ENCODE measurements at places on chromosomes 11 and 22.

DNA sequence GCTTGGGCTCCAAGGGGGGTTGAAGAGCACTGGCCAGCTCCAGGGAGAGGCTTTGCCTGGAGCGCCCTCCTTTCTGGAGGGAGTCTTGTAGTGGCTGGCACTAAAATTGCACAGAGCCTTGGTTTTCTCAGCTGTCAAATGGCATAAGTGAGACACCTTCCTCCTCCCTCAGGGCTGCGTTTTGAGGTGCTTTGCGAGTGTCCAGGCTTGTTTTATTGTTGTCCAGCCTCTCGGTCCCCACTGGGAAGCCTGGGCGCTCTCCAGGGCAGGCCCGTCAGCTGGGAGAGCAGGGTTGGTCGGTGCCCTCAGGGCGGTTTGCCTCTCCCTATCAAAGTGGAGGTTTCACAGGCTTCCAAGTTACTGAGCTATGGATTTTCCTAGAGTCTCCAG lies 149.3 kb upstream of the B3GAT1 start:
- DNase-seq = no peak

- DNase-seq = no peak
These were observed 1.3 kb downstream of the DENND5A start for GRCh38 chr11:9263840-9264315.

- no peak for DNase-seq
These were observed 27.0 kb upstream of the AMOTL1 start for GRCh38 chr11:94741022-94741679.

DNA sequence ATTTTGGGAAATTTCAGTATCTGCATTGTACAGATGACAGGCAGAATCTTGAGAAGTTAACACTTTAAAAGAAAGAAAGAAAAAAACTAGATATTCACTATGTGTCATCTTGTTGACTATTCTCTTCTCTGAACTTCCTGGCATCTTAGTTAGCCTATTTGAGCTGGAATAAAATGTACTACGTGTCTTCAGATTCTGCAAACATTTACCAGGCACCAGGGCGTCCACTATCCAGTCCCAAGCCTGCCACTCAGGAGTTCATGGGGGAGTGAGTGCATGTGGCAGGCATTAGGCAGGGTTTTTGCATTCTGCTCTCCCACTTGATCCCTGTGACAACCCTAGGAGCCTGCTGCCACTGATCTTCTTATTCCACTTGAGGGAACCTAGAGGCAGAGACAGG lies 25.0 kb downstream of the TIMP3 start:
- DNase-seq = no peak

DNA sequence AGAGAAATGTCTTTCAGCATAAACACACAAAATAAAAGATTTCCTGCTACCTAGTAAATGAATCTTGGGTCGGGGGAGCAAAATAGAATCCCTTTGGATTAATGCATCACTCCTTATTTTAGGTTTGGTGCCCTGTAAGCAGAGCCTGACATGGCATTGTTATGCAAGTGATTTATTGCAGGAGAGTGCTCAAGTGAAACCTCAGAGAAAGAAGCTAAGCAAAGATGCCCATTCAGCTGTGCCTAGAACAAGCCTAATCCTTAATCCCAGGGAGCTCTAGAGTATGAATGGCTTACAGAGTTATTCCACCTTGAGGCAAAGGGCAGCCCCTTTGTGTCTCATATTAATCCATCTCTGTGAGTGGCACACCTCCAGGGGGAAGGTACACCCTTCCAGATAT lies 21.1 kb downstream of the C11orf87 start:
- no peak for DNase-seq

GRCh38 chr11:79414041-79414440 lies 26.8 kb downstream of the TENM4 start:
- DNase-seq = no peak

- no peak for DNase-seq
These were observed 1.6 kb downstream of the CCND1 start for GRCh38 chr11:69642549-69642912.

GRCh38 chr22:28869736-28870135 lies 13.6 kb upstream of the ZNRF3 start:
- DNase-seq = no peak

DNA sequence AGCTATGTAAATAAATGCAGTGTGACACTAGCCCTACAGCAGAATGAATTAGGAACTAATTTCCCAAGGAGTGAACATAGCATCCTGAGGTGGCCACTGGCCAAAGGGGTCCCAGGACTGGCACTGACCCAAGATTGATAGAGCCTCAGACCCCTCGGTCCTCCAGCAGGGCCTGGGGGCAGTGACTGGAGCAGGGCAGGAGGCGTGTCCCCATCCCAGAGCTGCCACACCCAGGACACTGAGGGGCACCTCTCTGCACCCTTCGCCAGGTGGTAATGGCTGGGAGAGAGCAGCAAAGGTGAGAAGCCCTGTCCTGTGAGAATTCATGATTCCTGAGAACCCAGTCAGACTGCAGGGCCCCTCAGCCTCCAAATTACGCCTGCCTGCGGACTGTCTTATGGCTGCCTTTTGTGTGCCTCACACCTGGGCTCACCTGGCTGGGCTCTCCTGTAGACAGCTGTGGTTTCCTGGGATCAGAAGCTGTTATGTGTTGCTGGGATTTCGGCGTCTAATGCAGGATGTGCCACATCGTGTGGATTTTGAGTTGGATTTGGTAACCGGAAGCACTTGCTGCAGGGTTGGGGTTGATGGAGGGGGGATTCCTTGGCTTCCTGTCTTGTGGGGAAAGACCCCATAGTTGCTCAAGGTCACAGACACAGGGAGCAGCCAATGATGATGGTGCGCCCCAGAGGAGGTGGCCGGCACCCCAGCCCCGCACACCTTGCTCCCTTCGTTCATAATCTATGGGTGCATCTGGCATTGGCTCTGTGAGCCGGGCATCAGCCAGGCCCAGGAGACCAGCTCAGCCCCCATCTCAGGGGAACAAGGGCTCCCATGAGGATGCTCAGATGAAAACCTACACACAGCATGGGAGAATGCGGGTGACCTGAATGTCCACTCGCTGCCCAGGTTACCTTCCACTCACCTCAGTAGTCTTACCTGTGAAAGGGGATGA lies 582.9 kb downstream of the BRD1 start:
- DNase-seq = no peak

- DNase-seq = no peak
These were observed 323.6 kb upstream of the SYN3 start for GRCh38 chr22:33381531-33382406.

DNA sequence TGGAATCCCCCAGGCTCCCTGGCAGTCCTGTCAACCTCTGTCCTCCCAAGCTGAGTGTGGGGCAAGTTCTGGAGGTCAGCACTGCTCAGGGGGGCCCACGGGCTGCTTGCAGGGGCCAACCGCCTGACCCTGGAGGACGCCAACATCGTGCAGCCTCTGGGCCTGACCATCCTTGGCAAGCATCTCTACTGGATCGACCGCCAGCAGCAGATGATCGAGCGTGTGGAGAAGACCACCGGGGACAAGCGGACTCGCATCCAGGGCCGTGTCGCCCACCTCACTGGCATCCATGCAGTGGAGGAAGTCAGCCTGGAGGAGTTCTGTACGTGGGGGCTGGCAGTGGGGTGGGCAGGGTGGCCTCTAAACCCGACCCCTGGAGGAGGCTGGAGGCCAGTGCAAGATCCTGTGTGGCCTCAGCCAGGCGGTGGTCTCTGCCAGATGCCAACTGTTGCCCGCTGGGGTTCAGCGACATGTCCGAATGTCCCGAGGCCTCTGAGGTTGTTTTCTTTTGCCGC lies 34.6 kb upstream of the PPP6R3 start:
- DNase-seq = no peak

DNA sequence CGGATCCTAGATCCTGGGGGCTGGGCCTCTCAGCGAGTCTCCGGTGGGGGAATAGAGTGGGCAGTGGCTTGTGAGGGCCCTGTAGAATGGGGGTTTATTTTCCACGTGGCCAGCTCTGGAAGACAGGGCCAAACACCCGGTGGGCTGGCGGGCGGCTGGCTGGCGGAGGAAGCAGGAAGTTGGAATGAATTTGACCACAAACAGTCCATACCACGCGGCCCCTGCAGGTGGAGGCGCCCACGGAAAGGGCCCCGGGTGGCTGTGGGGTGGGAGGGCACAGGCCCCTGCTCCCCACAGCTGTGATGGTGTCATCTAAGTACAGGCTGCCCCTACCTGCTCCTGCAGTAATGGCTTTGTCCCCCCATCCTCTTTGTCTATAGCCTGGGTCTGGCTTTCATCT lies 15.1 kb downstream of the MCAT start:
- DNase-seq = no peak

GRCh38 chr22:22886546-22886945 lies 1.1 kb upstream of the IGLL5 start:
- no peak for DNase-seq

DNA sequence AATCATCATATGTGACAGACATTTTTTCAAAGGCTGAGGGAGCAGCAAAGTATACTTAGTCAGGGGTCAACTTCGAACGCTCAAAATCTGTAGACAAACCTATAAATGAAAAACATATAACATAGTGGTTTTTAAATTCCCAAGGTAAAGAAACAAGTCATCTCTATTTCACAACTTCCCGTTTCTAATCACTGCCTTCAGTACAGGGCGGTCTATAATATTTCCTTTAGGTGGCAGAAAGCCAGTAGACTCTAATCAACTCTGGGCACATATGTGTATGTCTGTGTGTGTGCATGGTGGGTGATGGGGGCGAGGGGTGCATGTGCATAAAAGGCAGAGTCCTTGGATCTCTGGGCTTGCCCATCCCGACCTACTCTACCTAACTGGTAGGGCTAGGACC lies 55.0 kb upstream of the ARFGAP3 start:
- DNase-seq = peak; percentile 44

DNA sequence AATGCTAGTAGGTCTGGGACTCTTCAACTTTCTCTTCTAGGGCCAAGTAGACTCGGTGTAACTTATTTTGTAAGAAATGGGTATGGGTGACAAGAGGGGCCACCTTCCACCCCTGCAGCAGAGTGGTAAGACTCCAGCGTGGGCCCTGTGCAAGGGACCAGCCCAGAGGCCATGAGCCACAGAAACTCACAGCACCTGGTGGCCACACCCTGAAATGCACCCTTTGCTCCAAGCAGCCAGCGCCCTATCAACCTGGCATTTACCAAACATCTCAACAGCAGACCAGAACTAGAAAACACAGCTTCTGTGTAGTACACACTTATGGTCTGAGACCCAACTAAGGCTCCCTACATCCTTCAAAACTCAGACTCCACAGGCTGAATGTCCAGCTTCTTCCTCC lies 5.7 kb downstream of the CDCA5 start:
- peak; percentile 65 for DNase-seq

GRCh38 chr11:92225125-92225567 lies 528 bp downstream of the FAT3 start:
- DNase-seq = no peak

DNA sequence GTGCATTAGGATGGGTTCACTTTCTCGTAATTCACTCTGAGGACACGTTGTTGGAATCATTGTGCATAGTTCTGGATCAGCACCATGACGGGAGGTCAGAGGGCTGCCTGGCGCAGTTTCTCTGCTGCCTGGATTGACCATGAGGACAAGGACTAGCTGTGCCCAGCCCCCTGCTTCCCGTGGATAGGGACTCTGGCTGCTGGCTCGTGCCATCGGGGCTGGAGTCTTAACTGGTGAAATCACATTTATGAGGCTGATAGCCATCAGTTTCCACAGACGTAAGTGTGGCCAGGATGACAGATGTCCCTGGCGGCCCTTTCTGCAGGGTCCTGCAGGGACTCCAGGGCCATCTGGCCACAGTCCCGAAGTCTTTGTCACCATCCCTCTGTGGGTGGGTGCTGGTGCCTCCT lies 24.1 kb upstream of the GRAMD4 start:
- no peak for DNase-seq

DNA sequence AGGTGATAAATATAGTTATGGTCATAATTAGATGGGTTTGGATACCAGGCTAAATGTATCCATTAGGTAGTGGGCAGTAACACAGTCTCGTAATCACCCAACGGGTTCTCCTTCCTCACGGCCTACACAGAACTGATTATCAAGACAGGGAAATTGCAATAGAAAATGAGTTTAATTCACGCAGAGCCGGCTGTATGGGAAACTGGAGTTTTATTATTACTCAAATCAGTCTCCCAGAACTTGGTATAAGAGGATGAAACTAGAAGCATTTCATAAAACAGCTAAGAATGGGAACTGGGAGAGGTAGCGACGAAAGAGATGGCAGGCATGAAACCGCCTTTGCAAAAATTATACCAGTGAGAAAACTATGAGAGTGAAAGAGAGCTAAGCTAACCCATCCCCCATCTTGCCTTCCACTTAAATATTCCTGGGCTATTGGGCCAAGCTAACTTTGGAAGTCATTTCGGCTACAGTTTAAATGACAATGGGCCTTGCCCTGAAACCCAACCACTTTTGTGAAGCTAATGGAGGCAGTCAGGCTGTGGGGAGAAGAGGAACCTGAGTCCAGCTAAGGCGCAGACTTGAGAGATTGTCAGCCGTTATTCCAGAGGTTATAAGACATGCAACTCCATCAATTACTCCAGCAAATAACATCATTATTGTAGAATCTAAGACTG lies 29.6 kb downstream of the CTSC start:
- DNase-seq = no peak

GRCh38 chr11:114109206-114110090 lies 49.9 kb downstream of the ZBTB16 start:
- no peak for DNase-seq

DNA sequence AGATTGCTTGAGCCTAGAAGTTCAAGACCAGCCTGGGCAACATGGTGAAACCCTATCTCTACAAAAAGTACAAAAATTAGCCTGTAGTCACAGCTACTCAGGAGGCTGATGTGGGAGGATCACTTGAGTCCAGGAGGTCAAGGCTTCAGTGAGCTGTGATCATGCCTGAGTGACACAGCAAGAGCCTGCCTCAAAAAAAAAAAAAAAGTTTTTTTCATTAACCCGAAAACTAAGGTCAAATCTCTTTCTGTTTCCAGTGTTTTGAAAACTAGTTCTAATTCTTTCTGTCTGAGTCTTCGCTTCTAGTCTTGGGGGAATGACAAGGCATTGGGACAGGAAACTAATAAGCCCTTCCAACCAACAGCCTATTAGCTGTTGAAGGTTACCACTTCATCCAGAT lies 57.6 kb downstream of the LIF start:
- no peak for DNase-seq

- no peak for DNase-seq
These were observed 234.0 kb upstream of the ZC3H12C start for GRCh38 chr11:109859045-109859724.

- no peak for DNase-seq
These were observed 235.3 kb upstream of the SORL1-AS1 start for GRCh38 chr11:121688055-121688491.

DNA sequence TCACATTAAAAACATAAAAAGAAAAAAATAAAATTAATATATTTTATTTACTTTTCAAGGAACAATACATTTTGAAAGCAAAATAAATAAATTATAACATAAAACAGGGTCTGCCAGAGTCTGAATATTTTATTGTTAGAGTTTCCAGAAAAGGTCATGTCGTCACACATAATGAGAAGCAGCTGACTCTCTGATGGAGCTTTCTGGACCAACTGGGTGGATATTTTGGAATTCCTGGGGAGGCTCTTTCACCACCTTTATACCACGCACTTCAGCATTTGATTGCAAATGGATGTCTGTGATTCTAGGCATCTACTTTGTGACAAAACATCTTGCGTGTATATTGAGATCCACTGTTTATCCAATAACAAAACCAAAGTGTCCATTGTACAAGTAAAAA lies 455.0 kb upstream of the CCDC179 start:
- no peak for DNase-seq
